C1 segment of cervical spinal cord (tissue), 14 donors: ENCODE measurements at places on chromosomes 13 and 19.

- no peak for DNase-seq
Measured at GRCh38 chr19:3075605-3076431, 13.5 kb upstream of the TLE5 start.

GRCh38 chr13:29547153-29547552 is 48.3 kb downstream of the SLC7A1 start:
- DNase-seq, result no peak

- DNase-seq, result no peak
Measured at GRCh38 chr13:68168448-68168847, 938.3 kb upstream of the PCDH9 start.

- no peak for DNase-seq
Measured at GRCh38 chr19:7860714-7861618, 13.2 kb downstream of the PRR36 start.

DNA sequence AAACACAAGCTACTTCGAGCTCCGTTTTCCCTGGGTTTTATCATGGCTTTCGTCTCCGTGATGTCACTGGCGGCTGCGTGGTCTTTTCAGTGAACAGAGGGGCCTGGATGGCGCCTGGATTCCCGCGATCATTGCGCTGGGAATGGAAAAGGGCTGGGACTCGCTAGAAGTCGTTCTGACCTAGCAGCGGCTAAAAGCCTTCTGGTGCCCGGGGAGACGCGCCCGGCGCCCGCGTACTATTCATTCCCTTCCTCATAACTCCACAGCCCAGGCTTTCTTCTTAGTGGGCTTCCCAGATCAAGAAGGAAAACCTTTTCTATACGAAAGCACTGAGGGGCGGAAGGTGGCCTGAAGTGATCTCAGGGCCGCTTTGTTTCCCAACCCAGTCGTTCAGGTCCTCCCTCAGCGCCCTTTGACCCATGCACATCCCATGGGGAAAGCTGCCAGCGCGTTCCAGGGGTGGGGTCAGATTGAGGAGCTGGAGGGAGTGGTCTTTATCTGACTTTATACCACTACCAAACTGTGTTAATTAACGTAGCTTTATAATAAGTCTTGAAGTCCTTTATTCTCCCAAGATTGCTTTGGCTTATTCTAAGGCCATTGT is 96.6 kb downstream of the ELF1 start:
- no peak for DNase-seq

- no peak for DNase-seq
Measured at GRCh38 chr19:824885-825284, 2.8 kb upstream of the AZU1 start.

DNA sequence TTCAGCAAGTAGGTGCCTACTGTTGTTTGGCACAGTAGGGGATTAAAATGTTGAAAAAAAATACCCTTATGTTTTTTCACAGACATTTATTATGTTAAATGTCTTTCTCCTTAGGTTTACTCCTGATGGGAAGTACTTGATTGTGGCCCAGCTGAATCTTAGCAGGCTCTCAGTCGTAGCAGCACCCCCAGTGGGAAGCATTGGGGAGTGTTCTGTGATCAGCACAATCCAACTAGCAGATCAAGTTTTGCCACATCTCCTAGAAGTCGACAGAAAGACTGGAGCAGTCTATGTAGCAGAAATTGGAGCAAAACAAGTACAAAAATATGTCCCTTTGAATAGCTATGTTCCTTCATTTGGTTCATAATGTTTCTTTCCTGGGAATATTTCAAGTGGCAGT is 9.3 kb downstream of the NHLRC3 start:
- no peak for DNase-seq
